ENCODE measurements at places on chromosomes 6 and 20. TPM values are rescaled to one million over a fixed set of nuclear protein-coding genes. Genes with fewer than 3 reads are reported as not detected.

DNA sequence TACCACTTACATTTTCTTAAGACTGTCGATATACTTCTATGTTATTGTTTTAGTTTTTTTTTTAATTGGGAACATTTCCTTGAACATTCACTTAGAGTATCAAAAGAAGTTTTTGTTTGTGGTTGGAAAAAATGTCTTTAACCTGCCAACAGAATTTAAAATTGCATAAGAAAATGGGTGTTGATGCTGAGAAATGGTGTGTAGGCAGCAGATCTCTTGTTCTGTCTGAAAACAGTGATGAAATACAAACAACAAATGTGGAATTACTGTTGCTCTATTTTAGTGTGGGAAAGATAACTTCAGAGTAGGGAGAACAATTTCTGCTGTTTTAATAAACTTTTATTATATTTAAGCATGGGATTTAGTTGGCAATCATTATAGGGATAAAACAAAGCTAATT, 293.5 kb downstream of the CDKAL1 start:
- no peaks in the 10 kb centered on the region for H3K27me3 ChIP-seq
- no peak overlapping the region for H3K27ac ChIP-seq
- no peak for DNase-seq
- no peaks in the 10 kb centered on the region for H3K4me1 ChIP-seq
- H3K4me3 ChIP-seq: no peak overlapping the region

DNA sequence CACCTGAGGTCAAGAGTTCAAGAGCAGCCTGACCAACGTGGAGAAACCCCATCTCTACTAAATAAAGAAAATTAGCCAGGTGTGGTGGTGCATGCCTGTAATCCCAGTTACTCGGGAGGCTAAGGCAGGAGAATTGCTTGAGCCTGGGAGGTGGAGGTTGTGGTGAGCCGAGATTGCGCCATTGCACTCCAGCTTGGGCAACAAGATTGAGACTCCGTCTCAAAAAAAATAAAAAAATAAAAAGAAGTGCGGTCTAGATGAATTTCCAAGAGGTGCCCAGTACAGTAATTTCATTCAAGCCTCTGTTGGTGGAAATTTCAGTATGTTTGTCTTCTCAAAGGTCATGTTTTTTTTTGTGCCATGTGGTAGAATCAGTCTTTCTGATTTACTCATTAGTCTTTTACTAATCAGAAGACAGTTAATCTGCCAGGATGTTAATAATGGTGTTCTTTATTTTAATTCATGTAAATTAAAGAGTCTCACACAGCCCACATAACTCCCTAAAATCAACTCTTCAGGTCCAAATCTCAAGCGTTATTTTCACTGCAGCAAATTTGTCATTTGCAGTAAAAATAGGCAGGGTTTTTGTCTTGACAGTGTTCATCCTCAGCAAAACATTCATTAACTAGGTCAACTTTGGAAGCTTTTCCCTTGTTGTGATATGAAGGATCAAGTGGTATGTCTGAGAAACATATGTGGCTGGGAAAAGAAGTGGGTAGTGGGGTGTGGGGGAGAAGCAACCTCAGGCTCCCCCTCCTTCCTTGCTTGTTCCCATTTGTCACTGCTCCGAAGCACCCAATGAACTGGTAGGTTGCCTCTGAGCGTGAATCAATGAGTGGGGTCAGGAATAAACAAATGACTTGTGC, 13.3 kb downstream of the TP53INP2 start:
- no peaks in the 10 kb centered on the region for H3K27me3 ChIP-seq
- no peak overlapping the region for H3K27ac ChIP-seq
- H3K4me1 ChIP-seq: no peaks in the 10 kb centered on the region
- no peak for DNase-seq
- no peak overlapping the region for H3K4me3 ChIP-seq
- H3K36me3 ChIP-seq: no peaks in the 10 kb centered on the region

DNA sequence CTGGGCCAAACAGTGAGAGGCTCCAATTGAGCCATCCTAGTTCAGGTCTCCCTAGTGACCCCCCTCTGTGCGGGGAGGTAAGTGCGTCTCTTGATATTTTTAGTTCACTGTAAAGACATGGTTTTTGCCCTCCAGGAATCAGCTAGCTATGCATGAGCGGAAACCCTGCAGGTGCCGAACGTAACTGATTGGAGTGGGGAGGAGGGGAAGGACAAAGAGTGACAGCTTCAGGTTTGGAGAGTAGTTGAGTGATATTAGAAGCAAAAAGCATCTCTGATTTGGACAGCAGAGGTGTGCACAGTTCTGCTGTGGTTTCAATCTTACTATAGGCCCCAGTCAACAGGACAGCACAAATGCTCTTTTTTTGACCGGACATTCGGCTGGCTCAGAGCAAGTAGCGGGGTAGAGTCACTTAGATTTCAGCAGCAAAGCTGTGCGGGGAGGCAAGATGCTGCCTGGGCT, 31.8 kb downstream of the TBC1D7 start:
- H3K27me3 ChIP-seq: no peaks in the 10 kb centered on the region
- no peak overlapping the region for H3K4me3 ChIP-seq
- DNase-seq: peak; percentile 13
- no peaks in the 10 kb centered on the region for H3K36me3 ChIP-seq
- no peak overlapping the region for H3K27ac ChIP-seq

The FAM83D gene
- 76.7 TPM for total RNA-seq

Measured in neural progenitor cell (in vitro differentiated cells).